ENCODE measurements at places on chromosomes 3 and 15.

GRCh38 chr15:88866295-88866881, 29.0 kb downstream of the HAPLN3 start:
- DNase-seq, result no peak

DNA sequence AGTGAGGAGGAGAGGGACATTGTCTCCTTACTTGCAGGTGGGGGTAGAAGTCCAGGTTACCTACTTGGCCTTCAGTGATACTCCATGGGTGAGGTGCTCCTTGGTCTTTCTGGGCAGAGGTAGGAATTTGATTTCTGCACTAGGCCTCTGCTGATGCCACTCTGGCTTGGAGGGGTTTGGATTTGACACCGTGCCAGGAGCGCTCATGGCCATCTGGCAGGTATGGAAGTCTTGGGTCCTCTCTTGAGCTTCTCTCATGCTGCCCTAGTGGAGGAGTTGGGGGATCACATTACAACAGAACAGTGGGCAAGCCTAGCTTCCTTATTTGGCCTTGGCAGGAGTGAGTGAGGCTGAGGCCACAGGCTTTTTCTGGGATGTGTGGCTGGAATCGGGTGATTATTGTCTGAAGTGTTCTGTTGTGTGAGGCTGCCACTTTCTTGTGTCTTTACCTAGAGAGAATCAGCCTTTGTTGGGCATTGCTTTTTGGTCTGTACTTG, 525.0 kb downstream of the GABRG3 start:
- DNase-seq, result no peak

DNA sequence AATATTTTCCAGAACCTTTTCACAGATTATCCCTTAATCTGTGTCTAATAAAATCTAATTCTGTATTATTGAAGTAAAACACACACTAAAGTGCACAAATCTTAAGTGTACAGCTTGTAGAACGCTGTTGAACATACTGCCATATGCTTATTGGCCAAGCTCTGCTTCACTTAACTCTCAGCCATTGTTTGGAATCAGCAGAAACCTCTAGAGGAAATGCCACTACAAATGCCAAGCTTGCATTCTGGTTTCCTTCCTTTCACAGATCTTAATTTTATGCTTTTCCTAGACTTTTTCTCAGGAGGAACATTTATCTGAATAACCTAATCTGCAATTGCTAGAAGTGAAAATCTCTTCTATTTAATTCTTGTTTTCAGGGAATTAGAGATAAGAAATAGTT, 10.1 kb downstream of the MNS1 start:
- DNase-seq, result no peak

GRCh38 chr15:65164139-65164538, 21.0 kb downstream of the CLPX start:
- DNase-seq, result no peak

- DNase-seq, result no peak
Measured at GRCh38 chr3:41334426-41334825, 135.1 kb downstream of the CTNNB1 start.

- DNase-seq, result no peak
Measured at GRCh38 chr15:33742800-33743199, 225.5 kb upstream of the CHRM5 start.

Measured in esophagus squamous epithelium (tissue), 5 donors.